ENCODE measurements at places on chromosomes 11 and 22. TPM values are rescaled to one million over a fixed set of nuclear protein-coding genes. Genes with fewer than 3 reads are reported as not detected.
A peak's percentile ranks its signal among the peaks of the same experiment; 100 is the strongest.

Gene GAS2
- 1.8 TPM for polyA plus RNA-seq

Gene LGALS12
- polyA plus RNA-seq = not detected

Gene INS
- not detected for polyA plus RNA-seq

Gene ZBED5
- 23.0 TPM for polyA plus RNA-seq

DNA sequence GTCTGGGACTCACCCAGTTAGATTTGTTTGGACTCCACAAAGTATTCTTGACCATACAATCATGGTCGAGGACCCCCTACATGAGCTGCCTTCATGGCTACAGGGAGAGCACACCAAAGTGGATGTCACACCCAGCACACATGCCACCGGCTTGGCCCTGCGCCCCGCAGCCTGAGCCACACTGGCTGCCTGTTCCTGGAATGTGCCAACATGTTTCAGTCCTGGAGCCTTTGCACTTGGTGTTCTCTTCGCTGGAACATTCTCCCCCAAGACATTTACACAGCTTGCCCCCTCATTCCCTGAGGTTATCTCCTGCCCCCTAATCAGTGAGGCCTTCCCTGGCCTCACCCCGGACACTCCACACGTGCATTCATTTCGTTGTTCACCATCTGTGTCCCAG, 46.0 kb downstream of the PPARA start:
- H3K4me3 ChIP-seq = no peak overlapping the region
- no peak overlapping the region for H3K27ac ChIP-seq
- H3K36me3 ChIP-seq = peaks cover 29% of the 10 kb centered on the region
- no peaks in the 10 kb centered on the region for H3K4me1 ChIP-seq

GRCh38 chr11:49208006-49208721, at the start of gene FOLH1:
FOLH1 (minus strand) TSS chr11:49208602; CDS start chr11:49208409, 193 bp downstream.
- no peaks in the 10 kb centered on the region for H3K36me3 ChIP-seq
- no peaks in the 10 kb centered on the region for H3K27me3 ChIP-seq
- H3K27ac ChIP-seq = peak within 1 kb of the TSS; percentile 39
- DNase-seq = peak; percentile 63
- H3K4me1 ChIP-seq = peaks cover 5% of the 10 kb centered on the region

GRCh38 chr11:3163241-3163981, 1.7 kb downstream of the OSBPL5 start:
- no peaks in the 10 kb centered on the region for H3K27me3 ChIP-seq
- H3K36me3 ChIP-seq = no peaks in the 10 kb centered on the region
- peak overlapping the region; percentile 71 for H3K27ac ChIP-seq

GRCh38 chr22:39277142-39277607, 32.4 kb upstream of the PDGFB start:
- no peaks in the 10 kb centered on the region for H3K27me3 ChIP-seq
- H3K27ac ChIP-seq = no peak overlapping the region
- no peaks in the 10 kb centered on the region for H3K4me1 ChIP-seq
- no peak for DNase-seq

GRCh38 chr11:17572359-17572690, 25.3 kb downstream of the OTOG start:
- H3K4me1 ChIP-seq = no peaks in the 10 kb centered on the region
- H3K27ac ChIP-seq = no peak overlapping the region
- no peaks in the 10 kb centered on the region for H3K27me3 ChIP-seq
- no peak for DNase-seq

DNA sequence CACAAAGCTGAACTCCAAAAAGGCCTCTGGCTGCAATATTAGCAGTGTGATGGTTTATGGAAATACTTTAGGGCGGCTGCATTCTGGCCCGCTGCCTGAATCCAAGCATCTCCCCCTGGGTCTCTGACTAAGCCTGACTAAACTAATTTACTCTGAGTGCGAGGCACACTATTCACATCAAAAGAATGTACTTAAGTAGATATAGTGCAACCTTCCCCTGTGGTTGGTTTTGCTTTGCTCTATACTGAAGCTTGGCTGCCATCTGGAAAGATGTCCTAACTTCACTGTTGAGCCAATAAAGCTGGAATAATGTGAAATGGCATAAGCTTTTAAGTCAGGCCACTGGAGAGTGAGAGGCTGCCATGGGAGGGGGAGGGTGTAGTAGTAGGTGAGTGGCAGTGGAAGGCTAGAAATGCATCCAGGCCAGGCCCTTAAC, 321.6 kb downstream of the AASDHPPT start:
- DNase-seq = no peak
- no peaks in the 10 kb centered on the region for H3K36me3 ChIP-seq
- no peaks in the 10 kb centered on the region for H3K27me3 ChIP-seq
- H3K4me1 ChIP-seq = peaks cover 22% of the 10 kb centered on the region
- H3K4me3 ChIP-seq = no peak overlapping the region
- H3K27ac ChIP-seq = peak overlapping the region; percentile 42

- no peaks in the 10 kb centered on the region for H3K36me3 ChIP-seq
- no peak for DNase-seq
These were observed 132.7 kb upstream of the CADM1 start for GRCh38 chr11:115636753-115637527.
